ENCODE measurements at places on chromosomes 16 and 17.

DNA sequence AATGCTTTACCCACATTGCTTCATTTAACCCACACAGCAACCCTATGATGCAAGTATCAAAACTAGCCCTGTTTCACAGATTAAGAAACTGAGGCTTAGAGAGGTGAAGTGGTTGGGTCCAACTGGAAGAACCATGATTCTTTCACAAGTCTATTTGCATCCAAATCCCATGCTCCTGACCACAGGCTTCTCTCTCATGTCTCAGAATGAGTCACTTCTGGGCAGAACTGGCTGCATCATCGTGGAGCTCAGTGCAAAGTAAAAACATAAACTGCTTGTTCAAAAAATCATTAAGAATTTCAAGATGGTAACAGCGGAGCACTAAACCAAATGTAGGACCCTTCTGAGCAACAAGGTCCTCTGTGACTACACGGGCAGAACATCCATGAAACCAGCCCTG, 20.2 kb upstream of the CES1 start:
- H3K4me1 ChIP-seq, result no peaks in the 10 kb centered on the region
- no peak for DNase-seq
- peaks cover 4% of the 10 kb centered on the region for H3K27me3 ChIP-seq
- no peak overlapping the region for H3K4me3 ChIP-seq
- H3K27ac ChIP-seq, result no peak overlapping the region

DNA sequence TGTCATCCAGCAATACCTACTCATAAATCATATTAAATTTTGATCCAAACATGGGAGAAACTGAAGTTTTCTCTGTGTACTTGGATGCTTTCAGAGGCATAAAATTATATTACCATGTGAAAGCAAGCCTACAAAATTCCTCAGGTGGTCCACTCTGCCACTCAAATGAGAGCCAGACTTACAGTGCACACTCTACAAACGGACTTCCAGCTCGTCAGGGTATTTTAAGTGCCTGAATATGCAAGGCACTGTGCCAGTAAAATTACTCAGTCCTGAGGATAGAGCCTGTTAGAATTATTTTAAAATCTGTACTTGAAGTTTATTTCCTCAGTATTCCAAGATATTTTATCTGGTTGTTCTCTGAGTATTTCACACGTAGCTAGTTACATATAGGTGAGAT, 54.5 kb downstream of the TENT4B start:
- no peak overlapping the region for H3K4me3 ChIP-seq
- H3K27ac ChIP-seq, result no peak overlapping the region
- peaks cover 6% of the 10 kb centered on the region for H3K36me3 ChIP-seq
- peaks cover 13% of the 10 kb centered on the region for H3K4me1 ChIP-seq
- no peaks in the 10 kb centered on the region for H3K27me3 ChIP-seq

GRCh38 chr16:23229714-23230113, 47.2 kb downstream of the SCNN1G start:
- H3K27me3 ChIP-seq, result no peaks in the 10 kb centered on the region
- H3K27ac ChIP-seq, result no peak overlapping the region
- no peaks in the 10 kb centered on the region for H3K4me1 ChIP-seq
- no peak for DNase-seq
- no peak overlapping the region for H3K4me3 ChIP-seq

DNA sequence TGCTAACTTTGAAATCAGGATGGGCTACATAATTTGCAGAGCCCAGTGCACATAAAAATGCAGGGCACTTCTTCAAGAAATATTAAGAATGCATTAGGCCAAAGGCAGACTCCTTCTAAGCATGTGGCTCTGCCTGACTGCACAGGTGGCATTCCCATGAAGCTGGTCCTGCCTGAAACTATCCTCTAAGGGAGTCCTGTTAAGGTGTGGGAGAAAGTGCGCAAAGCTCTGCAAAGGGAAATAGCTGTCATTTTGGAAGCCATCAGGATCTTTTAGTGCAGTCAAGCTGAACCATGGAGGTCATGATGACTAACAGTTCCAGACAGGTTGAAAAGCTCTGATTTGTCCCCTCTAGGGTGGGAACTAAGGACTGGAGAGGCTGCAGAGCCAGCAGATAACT, 41.9 kb upstream of the CRHR1 start:
- no peak overlapping the region for H3K4me3 ChIP-seq
- DNase-seq, result no peak
- no peaks in the 10 kb centered on the region for H3K36me3 ChIP-seq
- H3K27me3 ChIP-seq, result no peaks in the 10 kb centered on the region
- no peaks in the 10 kb centered on the region for H3K4me1 ChIP-seq

Measured in CD8-positive, alpha-beta memory T cell (primary cell).